Dermis blood vessel endothelial cell (primary cell): ENCODE measurements at places on chromosomes 6 and 20. TPM values are rescaled to one million over a fixed set of nuclear protein-coding genes. Genes with fewer than 3 reads are reported as not detected.

- DNase-seq, result no peak
Measured at GRCh38 chr6:145349950-145350510, 385.3 kb downstream of the EPM2A start.

DNA sequence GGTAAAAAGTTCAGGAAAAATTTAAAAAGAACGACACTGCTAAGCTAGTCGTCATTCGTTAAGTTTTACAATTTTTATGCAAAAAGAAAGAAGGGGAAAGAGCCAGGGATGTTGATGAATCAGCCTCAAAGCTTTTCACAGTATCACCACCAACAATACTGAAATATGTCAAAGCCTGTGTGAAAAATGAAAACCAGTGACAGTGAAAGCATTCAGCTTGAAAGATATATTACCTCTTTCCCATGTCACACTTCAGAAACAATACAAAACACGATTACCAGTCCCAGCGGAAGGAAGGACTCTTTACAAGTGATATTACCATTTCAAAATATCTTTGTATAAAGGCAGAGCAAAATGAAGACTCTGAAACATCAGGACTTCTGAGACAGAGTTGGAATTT is 489.2 kb downstream of the EPHA7 start:
- DNase-seq, result no peak

DNA sequence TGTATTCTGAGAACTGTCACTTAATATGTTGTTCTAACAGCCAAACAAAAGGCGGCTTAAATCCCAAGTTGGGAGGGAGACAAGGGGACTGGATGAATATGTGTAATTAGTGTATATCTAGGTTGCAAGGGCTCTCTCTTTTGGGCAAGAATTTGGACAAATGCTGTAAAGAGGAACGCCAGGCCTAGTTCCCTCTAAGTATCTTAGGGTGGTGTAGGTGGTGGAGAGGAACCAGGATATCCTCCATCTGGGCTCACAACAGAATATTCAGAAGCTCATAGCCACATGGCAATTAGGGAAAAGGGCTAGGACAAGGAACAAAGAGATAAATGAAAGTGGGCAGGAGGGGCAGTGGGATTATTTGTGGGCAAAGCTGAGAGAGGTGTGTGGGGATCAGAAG is 149.5 kb downstream of the LRFN2 start:
- DNase-seq, result no peak

DNA sequence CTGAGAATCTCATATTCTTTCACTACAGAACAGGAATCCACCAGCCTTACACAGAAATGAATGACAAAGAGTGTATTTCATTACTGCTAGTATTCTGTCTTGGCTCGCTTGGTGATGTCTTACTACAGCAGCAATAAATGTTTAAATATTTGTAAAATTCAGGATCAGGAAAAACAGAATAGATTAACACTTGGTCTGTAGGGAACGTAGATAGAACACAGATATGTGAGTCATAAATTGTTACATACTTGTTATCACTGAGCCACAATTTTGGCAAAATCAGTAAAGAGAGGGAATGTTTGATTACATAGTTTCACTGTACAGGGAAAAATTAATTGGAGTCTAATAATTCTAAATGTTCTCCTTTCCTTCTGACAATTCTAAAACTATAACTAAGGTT is 11.0 kb downstream of the SHPRH start:
- DNase-seq, result no peak

- DNase-seq, result peak; percentile 39
Measured at GRCh38 chr6:113672491-113673149, 184.5 kb upstream of the MARCKS start.

- DNase-seq, result no peak
Measured at GRCh38 chr20:13717631-13718044, 67.1 kb downstream of the ESF1 start.

- no peak for DNase-seq
Measured at GRCh38 chr6:114142258-114142657, 171.3 kb upstream of the HDAC2 start.

DNA sequence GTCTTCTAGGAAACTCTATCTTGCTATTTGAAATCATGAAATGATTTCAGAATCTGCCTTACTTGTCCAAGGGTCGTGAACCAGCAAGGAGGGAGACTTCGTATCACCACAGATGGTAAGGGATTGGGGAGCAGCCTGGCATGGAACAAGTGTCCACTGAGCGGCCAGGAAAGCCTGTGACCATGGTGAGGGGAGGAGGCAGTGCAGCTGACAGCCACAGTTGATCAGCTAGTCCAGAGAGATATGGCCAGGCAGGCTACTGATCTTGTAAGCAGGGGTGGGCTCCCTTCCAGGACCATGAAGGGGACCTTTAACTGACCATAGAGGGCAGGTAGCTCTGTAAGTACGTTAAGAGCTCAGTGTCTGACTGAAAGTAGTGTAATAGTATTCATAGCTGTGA is 96.8 kb upstream of the TENT5A start:
- no peak for DNase-seq

- no peak for DNase-seq
Measured at GRCh38 chr20:1628621-1629020, 8.8 kb upstream of the SIRPB1 start.

- DNase-seq, result peak; percentile 85
Measured at GRCh38 chr20:8853805-8854338, 215.0 kb upstream of the PLCB4 start.

DNA sequence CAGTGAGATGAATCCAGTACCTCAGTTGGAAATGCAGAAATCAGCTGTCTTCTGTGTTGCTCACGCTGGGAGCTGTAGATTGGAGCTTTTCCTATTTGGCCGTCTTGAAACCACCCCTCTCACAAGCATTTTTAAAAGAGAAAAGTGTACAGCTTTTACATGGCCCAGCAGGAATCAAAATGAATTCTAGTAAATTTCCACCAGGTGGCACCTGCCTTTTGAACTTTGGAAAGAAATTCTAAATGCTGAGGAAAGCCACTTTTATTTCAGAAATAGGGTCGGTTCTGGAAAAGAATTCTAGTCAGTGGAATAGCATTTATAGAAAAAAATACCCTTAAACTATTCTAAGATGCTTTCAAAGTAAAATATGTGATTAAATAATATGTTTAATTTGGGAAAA is 647.8 kb downstream of the CD109 start:
- DNase-seq, result peak; percentile 17

- DNase-seq, result peak; percentile 49
Measured at GRCh38 chr6:10414756-10415616, at the start of gene TFAP2A. Gene TFAP2A, minus strand, starts transcription at chr6:10415074. Its CDS starts 83 bp downstream, at chr6:10414991.

DNA sequence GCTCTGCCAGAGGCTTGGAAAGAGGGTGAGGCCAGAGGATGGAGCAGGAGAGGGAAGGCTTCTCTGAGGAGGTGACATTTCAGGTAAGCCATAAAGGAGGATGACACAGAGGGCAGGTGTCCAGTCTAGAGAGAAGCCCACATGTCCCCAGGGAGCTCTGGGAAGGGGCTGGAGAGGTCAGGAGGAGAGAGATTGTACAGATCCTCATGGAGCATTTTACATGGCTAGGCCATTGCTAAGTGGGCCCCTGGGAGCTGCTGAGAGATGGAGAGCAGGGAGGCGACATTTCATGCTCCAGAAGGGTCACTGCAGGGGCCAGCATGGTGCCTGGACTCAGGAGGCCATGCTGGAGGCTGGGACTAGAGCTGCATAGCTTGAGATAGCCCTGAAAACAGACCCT is 124.5 kb downstream of the TOX2 start:
- DNase-seq, result no peak

- no peak for DNase-seq
Measured at GRCh38 chr20:53794529-53795115, 201.0 kb upstream of the ZNF217 start.

- peak; percentile 76 for DNase-seq
Measured at GRCh38 chr20:48635791-48636267, 192.0 kb downstream of the PREX1 start.

DNA sequence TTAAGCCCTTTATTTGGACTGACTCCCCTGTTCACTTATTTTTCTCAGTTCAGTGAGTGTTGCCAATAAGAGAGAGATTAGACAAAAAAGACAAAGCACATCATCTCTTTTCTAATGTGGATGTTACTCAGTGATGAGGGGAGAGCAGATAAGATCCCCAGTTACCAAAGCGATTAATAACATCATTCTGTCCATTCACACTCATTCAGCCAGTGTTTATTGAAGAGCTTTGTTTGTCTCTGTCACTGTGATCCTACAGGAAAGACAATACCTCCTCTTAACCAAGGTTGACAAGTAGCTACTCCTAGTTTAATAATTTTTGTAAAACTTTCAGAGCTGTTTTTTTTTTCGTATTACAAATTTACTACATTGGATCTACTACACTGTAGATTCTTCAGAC is 163.0 kb downstream of the EYA4 start:
- DNase-seq, result no peak

DNA sequence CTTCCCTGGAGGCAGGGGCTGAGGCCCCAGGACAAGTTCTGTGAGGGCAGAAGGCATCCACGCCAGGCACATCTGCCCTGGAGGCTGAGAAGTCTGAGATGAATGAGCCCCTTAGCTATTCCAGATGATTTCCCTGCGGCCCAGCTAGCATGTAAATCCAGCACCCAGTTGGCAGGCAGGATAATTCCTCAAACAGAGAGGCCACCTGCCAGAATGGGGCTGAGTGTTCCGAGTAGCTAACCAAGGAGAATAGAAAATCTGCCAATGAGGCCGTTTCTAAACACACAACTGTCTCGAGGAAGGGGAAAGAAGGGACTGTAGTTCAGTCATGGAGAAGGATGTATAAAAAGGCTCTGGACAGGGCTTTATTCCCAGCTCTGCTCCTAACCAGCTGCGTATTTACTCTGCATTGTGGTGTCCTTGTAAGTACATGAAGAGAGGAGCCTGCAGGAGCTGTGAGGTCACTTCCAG is 211.4 kb upstream of the CDYL start:
- DNase-seq, result no peak

GRCh38 chr6:39934131-39934757 is at the start of gene MOCS1:
Gene MOCS1, minus strand, starts transcription at chr6:39934462. Its CDS starts 45 bp downstream, at chr6:39934417.
- peak; percentile 66 for DNase-seq

- DNase-seq, result peak; percentile 59
Measured at GRCh38 chr20:33291830-33292355, 8.9 kb downstream of the BPIFB1 start.

- DNase-seq, result peak; percentile 28
Measured at GRCh38 chr6:42505385-42505718, 53.6 kb upstream of the TRERF1 start.

The GSTA1 gene
- total RNA-seq, result not detected in 2 replicates

The CTCFL gene
- total RNA-seq, result not detected in 2 replicates

The LHFPL5 gene
- not detected in 2 replicates for total RNA-seq

The PDSS2 gene
- 6.6 and 9.1 TPM in 2 replicates for total RNA-seq

The ARHGAP18 gene
- total RNA-seq, result 110 and 119 TPM in 2 replicates
